Heart left ventricle (tissue), 16 donors: ENCODE measurements at places on chromosomes 13 and 19. TPM values are rescaled to one million over a fixed set of nuclear protein-coding genes. Genes with fewer than 3 reads are reported as not detected.

SIGLEC5 gene
- not detected for total RNA-seq

CCDC169 gene
- total RNA-seq: 1.1 TPM

B3GNT8 gene
- total RNA-seq: 9.6 TPM

KIR2DL3 gene
- 0.37 TPM for total RNA-seq

NXNL1 gene
- total RNA-seq: 0.54 TPM

EDNRB gene
- 9.8 TPM for total RNA-seq

CPB2 gene
- total RNA-seq: not detected

RUBCNL gene
- total RNA-seq: 0.46 TPM

GRCh38 chr13:69935043-69935442 lies 172.6 kb upstream of the ATXN8OS start:
- no peak overlapping the region for H3K4me3 ChIP-seq
- no peaks in the 10 kb centered on the region for H3K4me1 ChIP-seq
- H3K36me3 ChIP-seq: no peaks in the 10 kb centered on the region
- H3K27ac ChIP-seq: no peak overlapping the region
- H3K27me3 ChIP-seq: no peaks in the 10 kb centered on the region

DNA sequence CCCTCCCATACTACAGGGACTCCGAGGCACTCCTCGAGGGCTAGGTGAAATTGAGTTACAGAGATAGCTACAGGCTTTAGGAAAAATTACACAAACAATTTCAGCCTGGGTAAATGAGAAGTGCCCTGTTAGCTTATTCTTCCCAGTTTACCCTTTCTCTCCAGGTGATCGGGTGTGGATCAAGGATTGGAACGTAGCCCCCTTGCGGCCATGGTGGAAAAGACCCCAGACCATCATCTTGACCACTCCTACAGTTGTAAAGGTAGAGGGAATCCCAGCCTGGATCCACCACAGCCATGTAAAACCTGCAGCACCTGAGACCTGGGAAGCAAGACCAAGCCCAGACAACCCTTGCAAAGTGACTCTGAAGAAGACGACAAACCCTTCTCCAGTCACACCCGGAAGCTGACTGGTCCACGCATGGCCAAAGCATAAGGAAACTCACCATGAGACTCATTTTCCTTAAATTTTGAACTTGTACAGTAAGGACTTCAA lies 600.6 kb downstream of the UQCRFS1 start:
- no peak overlapping the region for H3K4me3 ChIP-seq
- no peaks in the 10 kb centered on the region for H3K4me1 ChIP-seq
- H3K27ac ChIP-seq: no peak overlapping the region
- no peaks in the 10 kb centered on the region for H3K36me3 ChIP-seq
- DNase-seq: no peak

- H3K27me3 ChIP-seq: no peaks in the 10 kb centered on the region
- no peaks in the 10 kb centered on the region for H3K36me3 ChIP-seq
- H3K4me3 ChIP-seq: peak overlapping the region; percentile 81
- peak overlapping the region; percentile 88 for H3K27ac ChIP-seq
- DNase-seq: peak; percentile 40
Observed at GRCh38 chr19:11261431-11261970, 823 bp downstream of the DOCK6 start.

- H3K4me3 ChIP-seq: no peak overlapping the region
- H3K36me3 ChIP-seq: no peaks in the 10 kb centered on the region
- no peaks in the 10 kb centered on the region for H3K27me3 ChIP-seq
- H3K4me1 ChIP-seq: peaks cover 7% of the 10 kb centered on the region
Observed at GRCh38 chr13:43390619-43391018, 367.2 kb downstream of the DNAJC15 start.

DNA sequence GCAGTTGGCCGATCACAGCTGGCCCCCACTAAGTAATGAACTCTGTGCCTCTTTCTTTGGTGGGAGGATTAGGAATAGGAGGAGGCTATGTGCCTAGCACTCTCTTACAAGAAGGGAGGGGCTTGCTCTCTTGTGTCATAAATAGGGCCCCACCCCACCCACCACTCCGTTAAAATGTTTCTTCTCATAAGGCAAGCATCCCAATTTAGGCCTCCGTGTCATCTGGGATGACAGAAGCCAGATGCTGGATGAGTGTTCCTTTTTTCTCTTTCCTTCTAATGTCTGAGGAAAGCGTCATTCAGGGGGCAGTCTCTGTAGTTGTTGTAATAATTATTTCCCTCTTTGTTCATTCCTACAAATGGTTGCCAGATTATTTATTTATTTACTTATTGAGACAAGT lies at the start of gene LIPE:
Gene LIPE (minus strand): TSS at position 76 of the 400 bp plus-strand sequence. CDS start 239 bp downstream, outside the sequence.
- H3K4me3 ChIP-seq: no peak within 1 kb of the TSS
- H3K4me1 ChIP-seq: peaks cover 30% of the 10 kb centered on the region
- no peaks in the 10 kb centered on the region for H3K27me3 ChIP-seq
- peak within 1 kb of the TSS; percentile 24 for H3K27ac ChIP-seq
- H3K36me3 ChIP-seq: no peaks in the 10 kb centered on the region

GRCh38 chr13:50692396-50692915 lies 151.0 kb downstream of the DLEU7 start:
- no peak overlapping the region for H3K27ac ChIP-seq
- DNase-seq: no peak
- H3K4me1 ChIP-seq: peaks cover 58% of the 10 kb centered on the region
- no peaks in the 10 kb centered on the region for H3K36me3 ChIP-seq

DNA sequence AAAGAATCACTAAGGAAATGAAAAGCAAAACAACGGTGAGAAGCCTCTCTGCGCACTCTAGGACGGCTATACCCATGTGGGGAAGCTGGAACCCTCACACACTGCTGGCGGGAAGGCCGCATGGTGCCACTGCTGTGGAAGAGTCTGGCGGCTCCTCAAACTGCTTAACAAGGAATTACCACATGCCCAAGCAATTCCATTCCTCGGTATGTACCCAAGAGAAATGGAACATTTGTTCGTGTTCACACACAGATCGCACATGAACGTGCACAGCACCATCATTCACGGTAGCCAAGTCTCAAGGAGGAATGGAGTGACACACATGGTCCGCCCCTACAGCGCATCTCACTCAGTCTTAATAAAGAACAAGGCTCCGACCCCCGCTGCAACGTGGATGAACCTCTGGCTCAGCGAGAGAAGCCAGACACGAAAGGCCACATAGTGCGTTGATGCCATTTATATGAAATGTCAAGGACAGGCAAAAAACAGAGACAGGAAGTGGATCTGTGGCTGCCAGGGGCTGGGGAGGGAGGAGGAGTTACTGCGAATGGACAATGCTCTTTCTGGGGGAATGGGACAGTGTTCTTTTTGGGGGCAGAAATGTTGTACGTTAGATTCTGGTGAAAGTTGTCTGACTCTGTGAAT lies 7.6 kb downstream of the CAPS start:
- no peaks in the 10 kb centered on the region for H3K27me3 ChIP-seq
- H3K36me3 ChIP-seq: peaks cover 50% of the 10 kb centered on the region
- peaks cover 7% of the 10 kb centered on the region for H3K4me1 ChIP-seq
- H3K27ac ChIP-seq: no peak overlapping the region
- no peak overlapping the region for H3K4me3 ChIP-seq
- no peak for DNase-seq

- H3K36me3 ChIP-seq: no peaks in the 10 kb centered on the region
- peak within 1 kb of the TSS; percentile 87 for H3K27ac ChIP-seq
- peak; percentile 94 for DNase-seq
- peaks cover 30% of the 10 kb centered on the region for H3K4me1 ChIP-seq
Observed at GRCh38 chr19:984165-984967, at the start of gene WDR18. TSS of gene WDR18 (plus strand) at chr19:984345. CDS start at chr19:984354, 9 bp downstream.

DNA sequence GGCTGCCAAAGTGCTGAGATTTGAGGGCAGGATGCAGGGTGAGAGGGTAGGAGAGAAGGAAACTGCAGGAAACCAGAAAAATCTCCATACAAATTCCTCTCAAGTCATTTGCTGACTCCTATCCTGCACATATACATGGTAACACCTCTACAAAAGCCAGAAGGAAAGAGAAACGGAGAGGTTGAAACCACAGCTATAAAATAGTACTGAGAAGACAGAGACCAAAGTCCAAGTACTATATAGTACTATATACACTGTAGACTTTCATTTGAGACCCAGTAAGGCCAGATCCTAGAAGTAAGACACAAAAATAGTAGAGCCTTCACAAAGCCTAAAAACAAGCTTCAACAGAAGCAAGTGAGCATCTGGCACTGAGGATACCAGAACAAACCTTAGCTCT lies 103.1 kb downstream of the UGGT2 start:
- H3K27me3 ChIP-seq: no peaks in the 10 kb centered on the region
- no peaks in the 10 kb centered on the region for H3K4me1 ChIP-seq
- no peak overlapping the region for H3K4me3 ChIP-seq
- no peak overlapping the region for H3K27ac ChIP-seq

DNA sequence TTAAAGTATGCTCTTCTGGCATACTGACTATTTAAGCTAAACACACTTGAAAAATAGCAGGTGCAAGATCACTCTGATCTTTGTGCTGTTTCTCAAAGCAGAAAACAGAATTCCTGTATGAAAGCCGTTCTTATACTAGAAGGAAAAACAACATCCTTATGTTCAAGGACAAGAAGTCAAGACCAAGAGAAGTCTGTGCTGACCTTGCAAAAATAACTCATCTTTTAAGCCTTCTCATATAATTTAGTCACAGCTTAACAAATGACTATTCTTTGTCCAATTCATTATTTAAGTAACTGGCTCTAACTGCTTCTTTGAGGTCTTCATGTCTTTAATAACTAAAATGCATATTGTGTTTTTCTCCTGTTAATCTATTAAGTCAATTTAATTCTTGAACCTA lies 2750.2 kb upstream of the PCDH20 start:
- H3K27me3 ChIP-seq: no peaks in the 10 kb centered on the region
- DNase-seq: no peak
- H3K4me3 ChIP-seq: no peak overlapping the region
- no peaks in the 10 kb centered on the region for H3K36me3 ChIP-seq

DNA sequence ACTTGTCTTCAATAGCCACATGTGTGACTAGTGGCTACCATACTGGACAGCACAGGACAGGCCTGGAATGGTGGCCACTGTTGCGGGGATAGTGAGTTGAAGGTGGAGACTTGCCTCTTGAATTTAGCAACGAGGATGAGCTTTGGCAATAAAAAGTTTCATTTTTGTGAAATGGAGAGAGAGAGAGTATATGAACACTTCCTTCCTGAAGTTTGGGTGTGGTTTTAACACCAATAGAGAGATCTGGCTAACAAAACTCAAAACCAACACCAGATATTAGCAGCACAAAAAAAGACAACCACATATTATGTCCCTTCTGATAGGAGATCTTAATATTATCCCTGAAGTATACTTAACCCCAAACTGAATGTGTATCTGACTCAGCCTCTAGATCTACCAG lies 6.3 kb upstream of the LRFN3 start:
- no peaks in the 10 kb centered on the region for H3K4me1 ChIP-seq
- peak overlapping the region; percentile 15 for H3K4me3 ChIP-seq
- no peak for DNase-seq
- no peak overlapping the region for H3K27ac ChIP-seq
- H3K36me3 ChIP-seq: no peaks in the 10 kb centered on the region
- no peaks in the 10 kb centered on the region for H3K27me3 ChIP-seq

- H3K4me1 ChIP-seq: peaks cover 7% of the 10 kb centered on the region
- peak overlapping the region; percentile 96 for H3K27ac ChIP-seq
- peaks cover 22% of the 10 kb centered on the region for H3K36me3 ChIP-seq
- no peaks in the 10 kb centered on the region for H3K27me3 ChIP-seq
Observed at GRCh38 chr19:55408533-55408872, 915 bp upstream of the UBE2S start.

GRCh38 chr19:38514812-38515633 lies 81.5 kb downstream of the RYR1 start:
- peaks cover 6% of the 10 kb centered on the region for H3K4me1 ChIP-seq
- no peak overlapping the region for H3K4me3 ChIP-seq
- DNase-seq: peak; percentile 30
- no peaks in the 10 kb centered on the region for H3K27me3 ChIP-seq

- H3K4me1 ChIP-seq: peaks cover 44% of the 10 kb centered on the region
- H3K27me3 ChIP-seq: no peaks in the 10 kb centered on the region
- no peak for DNase-seq
- H3K4me3 ChIP-seq: peak overlapping the region; percentile 92
- peaks cover 9% of the 10 kb centered on the region for H3K36me3 ChIP-seq
- peak overlapping the region; percentile 99 for H3K27ac ChIP-seq
Observed at GRCh38 chr19:35000647-35001501, 751 bp downstream of the GRAMD1A start.

GRCh38 chr13:112815871-112816270 lies 126.0 kb downstream of the ATP11A start:
- peaks cover 4% of the 10 kb centered on the region for H3K4me1 ChIP-seq
- no peak overlapping the region for H3K4me3 ChIP-seq
- H3K27ac ChIP-seq: no peak overlapping the region
- DNase-seq: peak; percentile 6
- no peaks in the 10 kb centered on the region for H3K27me3 ChIP-seq

GRCh38 chr19:55585658-55586339 lies 5.2 kb upstream of the ZNF579 start:
- no peaks in the 10 kb centered on the region for H3K36me3 ChIP-seq
- peak overlapping the region; percentile 55 for H3K27ac ChIP-seq
- H3K4me1 ChIP-seq: peaks cover 15% of the 10 kb centered on the region
- peak; percentile 91 for DNase-seq
- peaks cover 10% of the 10 kb centered on the region for H3K27me3 ChIP-seq
- peak overlapping the region; percentile 46 for H3K4me3 ChIP-seq

- H3K27me3 ChIP-seq: no peaks in the 10 kb centered on the region
- no peak for DNase-seq
- H3K4me1 ChIP-seq: peaks cover 9% of the 10 kb centered on the region
- peak overlapping the region; percentile 66 for H3K4me3 ChIP-seq
- H3K27ac ChIP-seq: peak overlapping the region; percentile 71
- no peaks in the 10 kb centered on the region for H3K36me3 ChIP-seq
Observed at GRCh38 chr19:45729800-45730290, 851 bp downstream of the FBXO46 start.

- H3K4me1 ChIP-seq: no peaks in the 10 kb centered on the region
- no peak overlapping the region for H3K4me3 ChIP-seq
- no peaks in the 10 kb centered on the region for H3K27me3 ChIP-seq
- H3K27ac ChIP-seq: no peak overlapping the region
- DNase-seq: no peak
Observed at GRCh38 chr13:99723878-99724277, 222.6 kb downstream of the TM9SF2 start.

GRCh38 chr13:71291842-71292146 lies 575.2 kb downstream of the DACH1 start:
- no peaks in the 10 kb centered on the region for H3K4me1 ChIP-seq
- H3K27me3 ChIP-seq: no peaks in the 10 kb centered on the region
- no peaks in the 10 kb centered on the region for H3K36me3 ChIP-seq
- DNase-seq: no peak
- peak overlapping the region; percentile 61 for H3K27ac ChIP-seq
